ENCODE measurements at places on chromosomes 12 and 14.

DNA sequence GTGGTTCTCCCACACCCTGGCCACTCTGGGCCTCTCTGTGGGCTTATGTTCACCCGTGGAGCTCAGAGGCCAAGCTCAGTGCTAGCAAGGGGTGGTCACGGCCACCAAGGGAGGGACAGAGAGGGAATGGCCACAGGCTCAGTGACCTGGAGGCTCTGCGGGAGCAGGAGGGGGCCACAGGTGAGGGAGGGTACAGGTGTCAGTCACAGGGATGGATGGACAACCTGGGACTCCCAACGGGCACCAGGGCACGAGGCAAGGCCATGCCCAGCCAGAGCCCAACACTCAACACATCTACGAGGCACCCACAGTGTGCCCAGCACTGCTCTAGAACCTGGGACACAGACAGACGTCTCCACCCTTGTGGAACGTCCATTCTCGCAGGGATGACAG, 11.3 kb downstream of the NCOR2 start:
- no peak for DNase-seq

GRCh38 chr14:65815127-65815526, 402.6 kb downstream of the FUT8 start:
- DNase-seq = no peak

DNA sequence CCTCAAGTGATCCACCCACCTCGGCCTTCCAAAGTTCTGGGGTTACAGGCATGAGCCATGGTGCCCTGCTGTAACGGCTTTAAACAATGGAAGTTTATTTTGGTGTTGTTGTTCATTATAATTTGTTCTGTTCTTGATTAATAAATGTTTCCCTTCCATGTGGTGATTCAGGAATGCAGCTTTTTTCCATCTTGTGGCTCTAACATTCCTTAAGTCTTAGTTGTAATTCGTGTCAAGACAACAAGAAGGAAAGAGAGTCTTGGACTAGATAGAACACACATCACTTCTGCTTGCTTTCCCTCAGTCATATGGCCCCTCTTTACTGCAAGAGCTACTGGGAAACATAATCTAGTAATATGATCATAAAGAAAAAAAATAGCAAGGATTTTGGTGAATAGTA, 211.6 kb downstream of the SLC6A15 start:
- no peak for DNase-seq

DNA sequence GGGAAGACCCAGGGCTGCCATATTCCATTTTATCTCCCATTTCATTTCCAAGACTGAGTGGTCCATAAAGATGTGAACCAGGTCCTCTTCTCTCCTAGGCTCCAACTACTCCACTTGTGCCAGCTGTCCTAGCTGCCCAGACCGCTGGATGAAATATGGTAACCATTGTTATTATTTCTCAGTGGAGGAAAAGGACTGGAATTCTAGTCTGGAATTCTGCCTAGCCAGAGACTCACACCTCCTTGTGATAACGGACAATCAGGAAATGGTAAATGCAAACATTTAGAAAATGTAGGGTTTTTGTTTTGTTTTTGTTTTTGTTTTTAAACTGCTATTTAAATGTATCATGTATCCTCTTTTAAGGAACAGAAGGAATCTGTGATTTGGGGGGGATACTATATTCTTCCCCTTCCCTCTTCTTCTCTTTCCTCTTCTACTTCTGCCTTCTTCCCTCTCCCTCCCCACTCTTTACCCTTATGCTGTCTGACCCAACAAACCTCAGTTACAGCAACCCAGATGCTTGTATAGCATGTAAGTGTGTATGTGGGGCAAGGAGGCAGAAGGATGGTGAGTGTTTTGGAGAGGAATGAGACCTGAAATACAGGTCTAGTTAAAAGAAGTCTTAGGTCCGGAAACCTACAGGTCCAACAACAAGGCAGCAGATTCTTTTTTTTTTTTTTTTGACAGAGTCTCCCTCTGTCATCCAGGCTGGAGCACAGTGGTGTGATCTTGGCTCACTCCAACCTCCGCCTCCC, 5.9 kb downstream of the KLRG1 start:
- no peak for DNase-seq

GRCh38 chr12:112537710-112538396, 119.1 kb downstream of the PTPN11 start:
- DNase-seq = no peak

DNA sequence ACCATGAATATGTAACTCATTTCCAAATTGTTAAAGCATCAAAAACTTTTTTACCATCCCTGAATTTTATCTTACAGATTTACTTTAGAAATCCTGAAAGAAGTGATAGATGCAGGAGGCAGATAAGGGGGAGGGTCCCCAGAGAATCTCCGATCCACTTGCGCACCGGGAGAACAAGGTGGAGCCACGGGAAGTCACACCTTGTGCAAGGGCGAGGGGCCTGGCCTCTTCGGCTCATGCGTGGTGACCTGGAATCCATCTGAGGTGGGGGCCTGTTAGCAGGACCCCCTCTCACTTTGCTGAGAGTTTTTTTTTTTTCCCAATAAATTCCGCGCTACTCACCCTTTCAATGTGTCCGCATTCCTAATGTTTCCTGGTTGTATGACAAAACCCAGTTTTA, 80.2 kb upstream of the CDKN3 start:
- DNase-seq = no peak

GRCh38 chr12:100991102-100991501, 196.5 kb downstream of the ANO4 start:
- no peak for DNase-seq

GRCh38 chr12:16228067-16228466, 49.4 kb downstream of the SLC15A5 start:
- DNase-seq = no peak

- DNase-seq = no peak
Measured at GRCh38 chr12:1328391-1328790, 266.0 kb downstream of the FBXL14 start.

- DNase-seq = no peak
Measured at GRCh38 chr12:98371419-98371818, 144.0 kb upstream of the TMPO start.

- DNase-seq = no peak
Measured at GRCh38 chr14:77044783-77045237, 16.3 kb upstream of the IRF2BPL start.

GRCh38 chr12:1619159-1619558, 9.9 kb upstream of the WNT5B start:
- DNase-seq = no peak

GRCh38 chr14:22671622-22672021, 27.5 kb upstream of the OR6J1 start:
- DNase-seq = no peak

DNA sequence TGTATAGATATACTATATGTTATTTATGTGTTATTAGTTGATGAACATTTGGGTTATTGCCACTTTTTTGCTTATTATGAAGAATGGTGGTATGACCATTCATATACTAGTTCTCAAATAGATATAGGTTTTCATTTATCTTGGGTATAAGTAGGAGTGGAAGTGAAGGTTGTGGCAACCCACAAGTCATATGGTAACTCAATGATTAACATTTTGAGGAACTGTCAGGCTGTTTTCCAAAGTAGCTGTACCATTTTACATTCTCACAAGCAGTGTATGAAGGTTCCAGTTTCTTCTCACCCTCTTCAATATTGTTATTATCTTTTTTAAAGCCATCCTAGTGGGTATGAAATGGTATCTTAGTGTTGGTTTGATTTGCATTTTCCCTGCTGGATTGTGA, 19.0 kb upstream of the MSRB3 start:
- DNase-seq = no peak

GRCh38 chr12:66665435-66665985, 13.4 kb downstream of the GRIP1 start:
- DNase-seq = no peak

GRCh38 chr14:58898655-58899316, 261.0 kb downstream of the DACT1 start:
- DNase-seq = no peak

DNA sequence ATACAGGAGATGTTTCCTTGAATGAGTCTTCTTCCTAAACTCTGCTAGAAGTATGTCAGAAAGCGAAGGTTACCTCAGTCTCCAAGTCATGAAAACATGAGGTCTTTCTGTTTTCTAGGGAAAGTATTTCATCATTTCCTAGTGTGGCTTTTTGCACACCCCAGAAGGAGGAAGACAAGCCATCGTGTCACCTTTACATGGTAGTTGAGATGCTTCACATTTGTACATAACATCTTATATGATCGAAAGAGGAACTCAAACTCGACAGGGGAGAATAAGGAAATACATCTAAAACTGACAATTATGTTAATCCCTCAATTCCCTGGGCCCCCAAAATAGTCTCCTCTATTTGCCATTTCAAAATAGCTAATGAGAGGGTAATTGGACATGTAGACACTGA, 214.1 kb upstream of the PLEKHG7 start:
- DNase-seq = no peak

- no peak for DNase-seq
Measured at GRCh38 chr12:88546853-88547252, 33.4 kb downstream of the KITLG start.

- no peak for DNase-seq
Measured at GRCh38 chr12:47991106-47992061, 12.9 kb downstream of the COL2A1 start.

DNA sequence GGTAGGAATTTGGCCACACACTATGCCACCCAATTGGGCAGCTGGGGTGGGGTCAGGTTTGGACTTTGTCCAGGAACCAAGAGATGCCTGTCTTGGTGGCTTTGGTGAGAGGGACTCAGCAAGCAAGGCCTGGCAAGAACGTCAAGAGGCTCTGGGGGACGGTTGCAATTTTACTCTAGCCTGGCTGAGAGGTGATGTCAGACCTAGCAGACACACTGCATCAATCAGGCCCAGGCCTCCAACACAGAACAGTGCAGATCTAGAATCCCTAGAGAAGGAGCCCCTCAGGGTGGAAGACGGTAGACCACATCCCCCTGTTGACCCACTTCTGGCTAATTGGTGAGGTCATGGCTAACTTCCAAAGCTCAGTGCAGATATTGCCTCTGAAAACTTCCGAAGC, 1.6 kb upstream of the UNC119B start:
- DNase-seq = no peak

- no peak for DNase-seq
Measured at GRCh38 chr12:16913832-16914490, 308.0 kb upstream of the LMO3 start.

GRCh38 chr14:67370830-67371229, 10.7 kb downstream of the EIF2S1 start:
- DNase-seq = no peak

DNA sequence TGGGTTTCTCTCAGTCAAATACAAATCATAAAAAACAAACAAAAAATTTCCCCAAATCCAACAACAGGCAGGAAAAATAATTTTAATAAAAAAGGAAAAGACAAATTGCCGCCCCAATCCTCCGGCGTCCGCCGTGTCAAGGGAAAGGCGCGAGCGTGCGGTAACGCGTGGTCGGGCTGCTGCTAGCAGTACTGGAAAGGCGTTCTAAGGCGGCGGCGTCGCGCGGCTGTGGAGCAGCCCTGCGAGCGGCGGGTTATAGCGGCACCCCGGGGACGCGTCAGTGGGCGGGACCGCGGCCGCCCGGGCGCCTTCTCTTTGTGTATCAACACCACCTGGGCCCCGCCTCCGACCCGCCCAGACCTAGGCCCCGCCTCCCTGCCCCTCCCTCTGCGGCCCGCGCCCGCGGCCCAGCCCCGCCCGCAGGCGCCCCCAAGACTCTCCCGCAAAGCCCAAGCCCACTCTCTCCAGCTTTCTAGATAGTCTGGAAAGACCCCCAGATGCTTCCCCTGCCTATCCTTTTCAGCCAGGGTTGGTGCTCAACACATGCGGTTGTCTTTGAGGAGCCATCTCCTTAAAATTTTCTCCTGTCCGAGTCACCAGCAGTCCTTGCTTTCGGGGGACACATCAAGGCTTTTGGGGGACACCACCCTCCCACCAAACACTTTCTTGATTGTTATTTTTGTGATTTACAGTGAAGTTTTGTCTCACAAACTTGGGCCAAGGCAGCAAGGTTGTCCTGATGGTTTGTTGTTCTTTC, at the start of gene SLC38A2:
Gene SLC38A2, minus strand, starts transcription at position 230 of the 757 bp plus-strand sequence. CDS start 1,480 bp downstream, outside the sequence.
- peak; percentile 98 for DNase-seq

- DNase-seq = peak; percentile 9
Measured at GRCh38 chr14:70821584-70822529, 12.5 kb upstream of the MAP3K9 start.

GRCh38 chr14:50360093-50360492, 36.6 kb downstream of the CDKL1 start:
- DNase-seq = no peak

DNA sequence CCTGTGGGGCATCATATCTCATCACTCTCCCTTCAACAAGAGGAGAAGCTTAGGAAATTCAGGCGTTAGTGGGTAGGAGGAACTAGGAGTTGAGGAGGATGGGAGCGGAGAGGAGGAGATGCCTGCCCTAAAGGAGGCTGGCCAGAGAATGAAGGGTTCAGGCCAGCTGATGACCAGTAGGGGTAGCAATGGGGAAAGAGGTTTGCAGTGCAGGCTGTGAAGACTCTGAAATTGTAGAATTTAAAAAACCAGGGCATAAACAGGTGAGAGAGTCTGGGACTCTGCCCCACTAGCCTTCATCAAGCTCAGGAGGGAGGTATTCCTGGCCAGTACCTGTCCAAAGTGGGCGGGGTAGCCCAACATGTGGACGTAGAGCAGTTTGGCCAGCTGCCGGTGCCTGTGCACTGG, 809 bp downstream of the AP1G2 start:
- DNase-seq = no peak

DNA sequence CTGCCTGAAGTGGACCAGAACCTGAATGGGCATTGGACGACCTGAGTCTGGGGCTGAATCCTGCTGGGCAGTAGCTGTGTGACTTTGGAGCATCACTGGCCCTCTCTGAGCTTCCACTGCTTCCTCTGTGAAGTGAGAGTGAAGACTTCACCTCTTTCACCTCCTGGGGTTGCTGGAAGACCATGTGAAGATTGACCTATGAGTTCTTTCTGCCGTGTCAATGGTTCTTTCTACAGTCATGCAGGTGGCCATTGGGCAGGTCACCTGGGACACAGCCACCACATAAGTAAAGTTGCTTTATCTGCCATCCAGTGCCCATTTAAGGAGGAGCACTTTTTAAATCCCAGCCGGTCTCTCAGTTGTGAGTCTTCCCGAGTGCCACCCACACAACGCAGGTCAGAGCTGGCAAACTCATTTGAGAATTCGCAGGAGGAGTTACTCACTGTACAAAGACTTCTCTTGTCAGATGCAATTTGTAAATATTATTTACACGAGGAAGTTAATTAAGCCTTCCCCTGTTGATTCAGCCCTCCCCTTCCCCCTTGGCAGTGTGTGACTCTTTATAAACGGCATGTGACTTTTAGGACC, 74.8 kb upstream of the TCL1B start:
- DNase-seq = no peak

- no peak for DNase-seq
Measured at GRCh38 chr12:53065470-53065869, 13.7 kb downstream of the SPRYD3 start.

Data from activated naive CD4-positive, alpha-beta T cell (primary cell).